ENCODE measurements at places on chromosomes 6 and 20.

- DNase-seq, result peak; percentile 31
Observed at GRCh38 chr20:36744764-36745191, 1.1 kb downstream of the NDRG3 start.

- no peak for DNase-seq
Observed at GRCh38 chr6:149045404-149045803, 272.1 kb upstream of the TAB2 start.

- no peak for DNase-seq
Observed at GRCh38 chr6:148811459-148811858, 64.6 kb downstream of the UST start.

DNA sequence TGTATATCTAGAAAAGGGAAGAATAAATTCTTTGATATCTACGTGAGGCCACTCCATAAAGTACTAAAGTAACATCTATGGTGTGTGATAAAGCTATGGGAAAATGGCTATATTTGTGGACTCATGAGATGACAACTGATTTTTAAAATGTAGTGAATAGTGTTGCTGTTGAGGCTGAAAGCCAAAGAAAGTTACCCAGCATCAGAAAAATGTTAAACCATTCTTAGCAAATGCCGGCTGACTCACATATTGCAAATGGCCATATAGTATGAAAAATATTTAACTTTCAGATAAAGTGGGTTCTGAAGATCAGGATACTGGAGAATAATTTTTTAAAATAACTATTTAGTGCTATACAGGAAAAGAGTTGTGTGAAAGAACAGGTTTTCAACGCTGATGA lies 129.9 kb upstream of the GRIK2 start:
- DNase-seq, result no peak

- no peak for DNase-seq
Observed at GRCh38 chr20:57387463-57387862, 3.7 kb upstream of the RBM38 start.

- no peak for DNase-seq
Observed at GRCh38 chr20:14951105-14951504, 613.7 kb upstream of the FLRT3 start.

DNA sequence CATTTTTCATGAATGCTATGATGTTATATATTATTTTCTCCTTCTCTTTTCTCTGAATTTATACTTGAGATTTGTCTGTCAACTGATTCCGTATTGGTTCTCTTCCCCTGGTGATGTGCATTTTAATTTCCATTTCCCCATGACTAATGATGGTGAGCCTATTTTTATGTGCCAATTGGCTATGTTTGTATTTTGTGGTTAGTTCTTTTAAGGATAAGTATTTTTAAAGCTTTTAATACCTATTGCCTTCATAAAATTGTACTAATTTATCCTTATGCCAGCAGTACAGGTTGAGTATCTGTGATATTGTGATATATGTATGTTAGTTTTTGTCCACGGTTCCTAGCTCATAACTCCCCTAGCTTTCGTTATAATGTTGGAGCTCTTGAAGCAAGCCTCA lies 2.8 kb downstream of the POLH start:
- DNase-seq, result no peak

DNA sequence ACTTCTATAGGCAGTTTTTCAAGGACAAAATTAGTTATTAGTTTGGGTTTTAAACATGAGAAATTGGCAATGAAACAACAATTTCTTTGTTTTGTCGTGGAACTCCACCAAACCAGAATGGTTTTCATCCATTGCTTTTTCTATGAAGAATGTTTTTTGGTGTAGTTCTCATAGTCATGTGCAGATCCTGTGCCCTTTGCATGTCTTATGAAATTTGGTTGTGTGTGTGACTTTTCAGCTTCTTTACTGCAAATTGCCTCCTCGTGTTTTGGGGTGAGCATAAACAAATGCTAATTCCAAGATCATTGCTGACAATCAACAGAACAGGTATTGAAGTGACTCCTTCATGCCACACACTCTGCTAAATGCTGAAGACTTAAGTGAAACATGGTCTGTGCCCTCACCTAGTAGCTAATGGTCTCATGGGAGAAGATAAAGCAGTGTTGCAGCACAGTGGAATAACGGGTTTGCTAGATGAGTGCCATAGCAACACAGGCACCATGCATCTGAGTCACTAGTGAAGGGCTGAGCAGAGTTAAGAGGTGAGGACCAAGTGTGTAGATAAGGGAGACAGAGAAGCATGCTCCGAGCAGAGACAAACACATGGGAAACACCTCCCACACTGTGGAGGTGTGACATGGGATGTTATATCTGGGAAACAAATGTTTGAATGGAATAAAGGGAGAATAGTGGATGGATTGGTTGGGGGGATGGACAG lies 120.0 kb downstream of the SLC16A10 start:
- no peak for DNase-seq

DNA sequence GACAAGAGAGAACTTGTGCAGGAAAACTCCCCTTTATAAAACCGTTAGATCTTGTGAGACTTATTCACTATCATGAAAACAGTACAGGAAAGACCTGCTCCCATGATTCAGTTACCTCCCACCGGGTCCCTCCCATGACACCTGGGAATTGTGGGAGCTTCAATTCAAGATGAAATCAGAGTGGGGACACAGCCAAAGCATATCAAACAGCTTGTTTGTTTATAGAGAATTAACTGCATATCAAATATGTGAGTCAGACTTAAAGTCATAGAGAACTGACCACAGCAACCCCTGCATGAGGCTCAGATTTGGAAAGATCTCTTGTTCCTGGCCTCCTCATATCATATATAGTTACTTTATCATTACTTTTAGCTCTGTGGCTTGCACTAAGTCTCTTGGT lies 29.1 kb upstream of the HDAC2 start:
- no peak for DNase-seq

All from Caco-2 (cell line).